Vagina (tissue), 2 donors: ENCODE measurements at places on chromosomes 5 and 9. TPM values are rescaled to one million over a fixed set of nuclear protein-coding genes. Genes with fewer than 3 reads are reported as not detected.
A peak's percentile ranks its signal among the peaks of the same experiment; 100 is the strongest.

- H3K27ac ChIP-seq: no peak overlapping the region
- DNase-seq: no peak
- H3K27me3 ChIP-seq: no peaks in the 10 kb centered on the region
Observed at GRCh38 chr5:102523541-102524175, 24.9 kb upstream of the SLCO6A1 start.

GRCh38 chr9:96487949-96488348, 38.0 kb downstream of the HABP4 start:
- no peak for DNase-seq
- peaks cover 38% of the 10 kb centered on the region for H3K36me3 ChIP-seq
- no peaks in the 10 kb centered on the region for H3K27me3 ChIP-seq
- no peak overlapping the region for H3K4me3 ChIP-seq
- peaks cover 27% of the 10 kb centered on the region for H3K4me1 ChIP-seq

- no peaks in the 10 kb centered on the region for H3K4me1 ChIP-seq
- H3K36me3 ChIP-seq: peaks cover 8% of the 10 kb centered on the region
- H3K27me3 ChIP-seq: no peaks in the 10 kb centered on the region
- no peak for DNase-seq
- H3K4me3 ChIP-seq: no peak overlapping the region
Observed at GRCh38 chr9:3475300-3476020, 50.3 kb downstream of the RFX3 start.

DNA sequence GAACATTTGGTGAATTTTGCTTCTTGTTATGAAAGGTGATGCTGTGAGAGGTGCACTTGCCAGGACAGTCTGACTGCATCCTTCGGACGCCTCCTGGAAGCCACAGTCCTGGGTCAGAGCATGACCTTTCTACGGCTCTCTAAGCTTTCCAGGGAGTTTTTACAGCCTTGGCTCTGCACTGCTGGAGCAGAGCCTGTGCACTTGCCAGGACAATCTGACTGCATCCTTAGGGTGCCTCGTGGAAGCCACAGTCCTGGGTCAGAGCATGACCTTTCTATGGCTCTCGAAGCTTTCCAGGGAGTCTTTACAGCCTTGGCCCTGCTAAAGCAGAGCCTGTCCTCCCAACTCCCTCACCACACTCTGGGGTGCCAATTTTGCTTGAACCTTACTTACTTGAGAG, 49.6 kb downstream of the CCDC180 start:
- no peak overlapping the region for H3K4me3 ChIP-seq
- H3K27me3 ChIP-seq: no peaks in the 10 kb centered on the region
- H3K36me3 ChIP-seq: peaks cover 4% of the 10 kb centered on the region
- no peak overlapping the region for H3K27ac ChIP-seq
- no peaks in the 10 kb centered on the region for H3K4me1 ChIP-seq
- no peak for DNase-seq

- no peaks in the 10 kb centered on the region for H3K27me3 ChIP-seq
- DNase-seq: no peak
- no peaks in the 10 kb centered on the region for H3K36me3 ChIP-seq
- H3K4me1 ChIP-seq: no peaks in the 10 kb centered on the region
- H3K27ac ChIP-seq: no peak overlapping the region
- H3K4me3 ChIP-seq: no peak overlapping the region
Observed at GRCh38 chr5:21893161-21893560, 960.0 kb downstream of the CDH12 start.

- no peak for DNase-seq
- H3K27me3 ChIP-seq: no peaks in the 10 kb centered on the region
- no peak overlapping the region for H3K4me3 ChIP-seq
- H3K36me3 ChIP-seq: peaks cover 6% of the 10 kb centered on the region
- no peak overlapping the region for H3K27ac ChIP-seq
- peaks cover 12% of the 10 kb centered on the region for H3K4me1 ChIP-seq
Observed at GRCh38 chr5:131745703-131746102, 51.1 kb downstream of the FNIP1 start.

DNA sequence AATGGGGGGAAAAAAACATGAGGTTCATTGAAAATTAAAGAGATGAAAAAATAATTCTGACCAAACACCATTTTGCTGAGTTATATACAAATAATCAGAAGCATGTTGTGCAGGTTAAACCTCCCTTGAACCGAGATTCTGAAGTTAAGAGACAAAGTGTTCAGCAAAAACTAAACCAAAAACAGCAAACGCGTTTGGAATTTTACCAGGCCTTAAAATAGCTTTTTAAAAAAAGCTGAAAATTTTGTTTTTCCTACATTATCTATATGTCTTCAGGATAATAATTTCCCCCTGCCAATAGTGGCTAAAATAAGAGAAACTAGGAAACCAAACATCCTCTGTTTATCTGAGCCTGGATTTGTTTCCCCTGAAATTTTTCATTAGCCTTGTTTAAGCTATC, 191.7 kb upstream of the DAPK1 start:
- no peak for DNase-seq
- H3K27ac ChIP-seq: no peak overlapping the region
- H3K4me3 ChIP-seq: no peak overlapping the region
- H3K27me3 ChIP-seq: no peaks in the 10 kb centered on the region

GRCh38 chr5:31770132-31770720, 131.3 kb downstream of the PDZD2 start:
- H3K27me3 ChIP-seq: no peaks in the 10 kb centered on the region
- no peak overlapping the region for H3K27ac ChIP-seq
- no peak for DNase-seq
- H3K4me1 ChIP-seq: peaks cover under 1% of the 10 kb centered on the region

DNA sequence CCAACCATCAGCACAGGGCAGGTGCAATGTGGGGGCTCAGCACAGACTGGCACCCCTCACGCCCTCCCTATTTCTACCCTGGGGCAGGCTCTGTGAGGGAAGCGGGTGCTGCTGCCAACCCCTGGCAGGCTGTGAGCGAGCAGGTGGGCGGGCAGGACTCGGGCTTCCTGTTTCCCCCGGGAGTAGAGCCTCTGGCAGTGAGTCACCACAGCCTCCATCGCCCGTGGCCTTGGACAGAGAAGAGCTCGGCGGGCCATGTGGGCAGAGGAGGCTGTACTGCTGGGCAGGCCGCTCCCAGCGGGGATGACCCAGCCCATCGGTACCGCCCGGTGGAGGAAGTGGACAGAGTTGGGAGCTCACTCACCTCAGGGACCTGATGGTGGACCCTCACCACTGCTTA, 16.6 kb downstream of the KCNT1 start:
- no peak overlapping the region for H3K4me3 ChIP-seq
- H3K27me3 ChIP-seq: peaks cover 4% of the 10 kb centered on the region
- H3K36me3 ChIP-seq: no peaks in the 10 kb centered on the region
- DNase-seq: no peak

DNA sequence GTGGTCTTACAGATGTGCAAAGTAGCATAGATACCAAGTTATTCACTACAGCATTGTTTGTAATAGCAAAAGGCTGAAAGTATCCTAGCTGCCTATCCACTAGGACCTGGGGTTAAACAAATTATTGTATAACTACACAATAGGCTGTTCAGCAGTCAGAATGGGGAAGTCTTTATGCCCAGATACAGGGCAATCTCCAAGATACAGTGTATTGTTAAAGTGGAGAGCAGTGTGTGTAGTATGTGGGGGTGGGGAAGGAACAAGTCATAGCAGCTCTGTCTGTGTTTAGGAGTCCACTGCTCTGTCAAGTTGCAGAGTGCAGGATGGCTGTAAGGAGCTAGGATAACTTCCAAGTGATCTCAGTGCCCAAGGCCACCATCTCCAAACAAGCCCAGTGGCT, 5.5 kb downstream of the PCYOX1L start:
- no peaks in the 10 kb centered on the region for H3K27me3 ChIP-seq
- H3K4me1 ChIP-seq: peaks cover 15% of the 10 kb centered on the region
- no peak overlapping the region for H3K4me3 ChIP-seq
- DNase-seq: no peak
- no peak overlapping the region for H3K27ac ChIP-seq
- H3K36me3 ChIP-seq: no peaks in the 10 kb centered on the region

- H3K4me3 ChIP-seq: no peak overlapping the region
- no peaks in the 10 kb centered on the region for H3K4me1 ChIP-seq
- H3K27ac ChIP-seq: no peak overlapping the region
Observed at GRCh38 chr5:164844348-164844747, 1338.9 kb downstream of the MAT2B start.

DNA sequence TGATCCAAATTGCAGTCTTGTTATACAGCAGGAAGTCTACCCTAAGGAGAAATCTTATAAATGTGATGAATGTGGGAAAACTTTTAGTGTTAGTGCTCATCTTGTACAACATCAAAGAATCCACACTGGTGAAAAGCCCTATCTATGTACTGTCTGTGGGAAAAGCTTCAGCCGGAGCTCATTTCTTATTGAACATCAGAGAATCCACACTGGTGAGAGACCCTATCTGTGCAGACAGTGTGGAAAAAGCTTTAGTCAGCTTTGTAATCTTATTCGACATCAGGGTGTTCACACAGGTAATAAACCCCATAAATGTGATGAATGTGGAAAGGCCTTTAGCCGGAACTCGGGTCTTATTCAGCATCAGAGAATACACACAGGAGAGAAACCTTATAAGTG, 10.4 kb downstream of the ZNF189 start:
- peaks cover 61% of the 10 kb centered on the region for H3K36me3 ChIP-seq
- H3K4me3 ChIP-seq: no peak overlapping the region
- DNase-seq: no peak
- no peak overlapping the region for H3K27ac ChIP-seq
- no peaks in the 10 kb centered on the region for H3K27me3 ChIP-seq

- H3K27ac ChIP-seq: peak overlapping the region; percentile 99
- H3K4me3 ChIP-seq: no peak overlapping the region
- H3K36me3 ChIP-seq: no peaks in the 10 kb centered on the region
- H3K27me3 ChIP-seq: no peaks in the 10 kb centered on the region
- H3K4me1 ChIP-seq: peaks cover 74% of the 10 kb centered on the region
Observed at GRCh38 chr9:128073253-128073886, 5.3 kb downstream of the SLC25A25 start.

The BTNL8 gene
- not detected for total RNA-seq

The ZSWIM6 gene
- 16.7 TPM for total RNA-seq

The HTR1A gene
- not detected for total RNA-seq

The PCDHGA9 gene
- total RNA-seq: 8.8 TPM

The ASS1 gene
- total RNA-seq: 84.0 TPM

The PMPCA gene
- 23.6 TPM for total RNA-seq
